ENCODE measurements at places on chromosomes 7 and 10.

GRCh38 chr10:132197271-132198067, 10.7 kb downstream of the DPYSL4 start:
- DNase-seq = no peak

- DNase-seq = no peak
Observed at GRCh38 chr7:107495516-107495915, 25.7 kb downstream of the GPR22 start.

DNA sequence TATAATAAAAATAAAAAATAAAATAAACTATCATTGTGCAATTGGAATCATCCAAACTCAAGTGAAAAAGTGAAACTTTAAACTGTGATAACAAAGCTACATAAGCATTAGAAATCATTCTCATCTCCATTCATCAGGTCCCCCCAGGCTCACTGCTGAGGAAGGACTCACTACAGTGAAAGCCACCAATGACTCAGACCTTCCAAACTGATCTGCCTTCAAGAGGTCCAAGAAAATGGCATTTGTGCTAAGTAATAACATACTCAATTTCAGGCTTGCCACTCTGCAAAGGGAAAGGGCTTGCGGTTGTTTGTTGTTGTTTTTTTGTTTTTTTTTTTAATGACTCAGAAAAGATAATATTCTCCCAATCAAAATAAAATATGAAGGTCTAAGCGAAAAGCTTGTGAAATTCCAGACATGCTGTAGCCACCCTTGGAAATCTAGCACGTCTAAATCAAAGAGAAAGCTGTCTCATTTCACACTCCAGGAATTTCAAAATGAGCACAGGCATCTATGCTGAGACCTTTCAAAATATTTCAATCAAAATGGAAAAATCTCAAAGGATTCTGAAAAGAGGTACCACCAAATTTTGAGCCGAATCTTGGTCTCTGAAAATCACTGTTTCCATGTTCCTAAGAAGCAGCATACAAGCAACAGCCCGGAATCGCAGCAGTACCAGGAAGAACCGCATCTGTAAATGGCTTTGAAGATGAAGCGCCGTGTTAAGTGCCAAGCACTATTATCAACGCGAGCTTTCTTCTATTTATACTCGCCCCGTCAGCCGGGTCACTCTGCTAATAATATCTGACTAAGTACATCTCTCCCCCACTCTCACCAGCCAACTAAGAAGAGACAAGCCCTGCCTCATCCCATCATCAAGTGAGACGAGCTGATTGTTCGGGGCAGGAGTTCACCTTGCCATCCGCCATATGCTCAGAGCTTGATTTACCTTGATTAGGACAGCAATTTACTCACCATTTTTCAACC, 13.5 kb downstream of the SFMBT2 start:
- no peak for DNase-seq

- no peak for DNase-seq
Observed at GRCh38 chr10:81036257-81036656, 498.6 kb downstream of the SH2D4B start.

- no peak for DNase-seq
Observed at GRCh38 chr10:107025676-107026075, 138.8 kb downstream of the SORCS1 start.

DNA sequence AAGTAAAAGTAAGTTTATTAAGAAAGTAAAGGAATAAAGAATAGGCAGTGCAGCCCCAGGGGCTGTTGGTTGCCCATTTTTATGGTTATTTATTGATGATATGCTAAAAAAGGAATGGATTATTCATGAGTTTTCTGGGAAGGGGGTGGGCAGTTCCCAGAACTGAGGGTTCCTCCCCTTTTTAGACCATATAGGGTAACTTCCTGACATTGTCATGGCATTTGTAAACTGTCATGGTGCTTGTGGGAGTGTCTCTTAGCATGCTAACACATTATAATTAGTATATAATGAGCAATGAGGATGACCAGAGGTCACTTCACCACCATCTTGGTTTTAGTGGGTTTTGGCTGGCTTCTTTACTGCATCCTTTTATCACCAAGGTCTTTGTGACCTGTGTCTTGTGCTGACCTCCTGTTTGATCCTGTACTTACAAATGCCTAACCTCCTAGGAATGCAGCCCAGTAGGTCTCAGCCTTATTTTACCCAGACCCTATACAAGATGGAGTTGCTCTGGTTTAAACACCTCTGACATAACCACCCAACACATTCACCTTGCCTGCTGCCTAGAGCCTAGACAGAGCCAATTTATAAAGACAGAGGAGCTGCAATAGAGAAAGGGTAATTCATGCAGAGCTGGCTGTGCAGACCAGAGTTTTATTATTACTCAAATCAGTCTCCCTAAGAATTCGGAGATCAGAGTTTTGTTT, 10.9 kb upstream of the ERCC6 start:
- DNase-seq = no peak

DNA sequence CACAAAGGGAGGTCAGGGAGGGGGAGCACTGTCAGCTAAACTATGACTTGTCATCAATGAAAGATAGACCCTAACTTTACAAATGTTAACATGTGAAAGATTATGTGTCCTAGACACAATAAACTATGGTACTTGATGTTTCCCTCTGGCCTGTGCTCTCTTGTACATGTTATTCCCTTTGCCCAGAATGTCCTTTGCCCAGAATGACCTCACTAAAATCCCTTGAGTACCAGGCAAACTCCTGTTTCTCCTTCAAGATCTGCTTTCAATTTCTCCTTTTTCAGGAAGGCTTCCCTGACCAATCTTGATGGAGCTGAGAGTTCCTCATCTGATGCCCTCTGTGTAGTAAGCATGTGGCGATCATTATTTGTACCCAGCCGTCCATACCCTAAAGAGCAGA, 143.1 kb downstream of the ZNF365 start:
- DNase-seq = no peak
